Amniotic stem cell (primary cell): ENCODE measurements at places on chromosomes 2 and 18.

GRCh38 chr18:31791817-31792579 lies 31.3 kb upstream of the SLC25A52 start:
- DNase-seq, result no peak

GRCh38 chr18:36635414-36636096 lies 193.2 kb downstream of the TPGS2 start:
- DNase-seq, result no peak

GRCh38 chr18:78128004-78128403 lies 851.6 kb upstream of the SALL3 start:
- no peak for DNase-seq

GRCh38 chr2:99576775-99577174 lies 87.0 kb upstream of the REV1 start:
- no peak for DNase-seq

GRCh38 chr18:79680100-79680879 lies 687 bp downstream of the CTDP1 start:
- peak; percentile 35 for DNase-seq

DNA sequence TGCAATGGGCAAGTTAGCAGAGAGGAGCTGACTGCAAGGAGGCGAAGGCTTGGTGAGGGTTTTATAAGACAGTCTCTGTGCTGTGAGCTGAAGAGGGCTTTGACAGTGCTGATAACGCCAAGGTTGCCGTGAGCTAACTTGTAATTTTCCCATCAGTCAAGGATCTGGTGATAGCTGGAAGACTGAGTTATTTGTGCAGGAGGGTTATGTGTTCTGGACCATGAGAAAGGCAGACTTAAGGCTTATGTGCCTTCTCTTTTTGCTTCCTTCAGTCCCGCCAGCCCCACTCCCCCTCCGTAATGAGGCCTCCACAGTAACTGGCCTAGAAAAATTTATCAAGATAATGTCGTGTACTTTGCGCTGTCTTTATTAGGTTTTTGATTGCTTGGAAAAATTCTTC lies 94.6 kb downstream of the RTP5 start:
- no peak for DNase-seq

- DNase-seq, result no peak
Observed at GRCh38 chr2:10217489-10218435, 84.9 kb upstream of the HPCAL1 start.

GRCh38 chr2:3149441-3150217 lies 228.0 kb downstream of the EIPR1 start:
- DNase-seq, result no peak

GRCh38 chr18:13514558-13514957 lies 211.8 kb downstream of the FAM210A start:
- DNase-seq, result no peak

GRCh38 chr2:141341444-141341843 lies 789.4 kb downstream of the LRP1B start:
- DNase-seq, result peak; percentile 74

DNA sequence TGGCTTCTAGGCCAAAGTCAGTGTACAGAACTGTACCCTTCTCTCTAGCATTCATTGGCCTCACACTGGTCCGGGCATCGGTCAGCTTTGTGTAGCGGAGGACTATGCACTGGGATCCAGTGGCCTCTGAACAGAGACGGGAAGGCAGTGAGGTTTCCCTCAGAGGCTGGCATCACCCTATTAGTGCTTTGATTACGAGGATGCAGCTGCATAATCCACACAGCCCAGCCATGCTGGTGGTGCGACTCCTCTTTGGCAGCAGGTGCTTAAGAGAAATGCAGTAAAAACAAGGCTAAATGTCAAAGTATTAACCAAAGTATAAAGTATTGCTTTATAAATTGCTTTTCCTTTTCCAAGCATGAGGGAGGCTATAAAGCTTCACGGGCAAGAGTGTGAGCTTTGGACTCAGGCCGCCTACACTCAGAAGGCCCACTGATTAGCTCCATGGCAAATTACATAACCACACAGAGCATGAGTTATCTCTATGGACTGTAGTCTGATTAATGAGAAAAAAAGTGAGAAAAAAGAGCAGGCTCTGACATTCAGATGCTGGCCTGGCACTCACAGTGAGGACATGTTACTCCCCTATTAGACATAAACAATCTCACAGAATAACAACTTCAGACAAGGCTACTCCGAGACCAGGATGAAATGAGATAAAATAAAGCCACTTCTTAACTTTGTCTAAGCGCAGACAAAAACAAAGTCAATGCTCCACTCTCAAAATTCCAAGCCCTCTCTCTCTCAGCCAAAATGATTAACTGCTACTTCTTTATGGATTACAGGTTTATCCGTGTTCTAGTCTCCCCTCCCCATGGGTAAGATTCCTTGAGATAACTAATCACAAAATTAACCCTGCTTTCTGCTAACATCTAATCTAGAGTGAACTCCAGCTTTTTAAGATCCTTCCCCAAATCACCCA lies 6.4 kb upstream of the CRYGC start:
- no peak for DNase-seq

DNA sequence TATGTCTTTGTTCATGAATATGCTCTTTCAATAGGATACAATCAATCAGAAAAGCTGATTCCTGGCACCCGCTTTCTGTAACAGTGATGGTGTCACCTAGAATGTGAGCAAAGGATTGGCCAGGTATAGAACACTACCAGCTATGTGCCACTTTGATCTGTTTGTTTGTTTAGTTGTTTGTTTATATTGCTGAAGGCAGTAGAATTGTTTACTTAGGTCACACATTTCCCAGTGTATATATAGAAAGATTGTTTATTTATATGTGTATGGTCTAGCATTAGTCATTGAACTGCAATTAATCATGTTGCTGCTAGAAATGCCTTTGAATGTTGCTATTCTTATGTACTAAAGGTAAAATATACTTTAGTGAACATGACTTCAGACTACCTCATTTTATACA lies 1678.6 kb upstream of the CELF4 start:
- no peak for DNase-seq

DNA sequence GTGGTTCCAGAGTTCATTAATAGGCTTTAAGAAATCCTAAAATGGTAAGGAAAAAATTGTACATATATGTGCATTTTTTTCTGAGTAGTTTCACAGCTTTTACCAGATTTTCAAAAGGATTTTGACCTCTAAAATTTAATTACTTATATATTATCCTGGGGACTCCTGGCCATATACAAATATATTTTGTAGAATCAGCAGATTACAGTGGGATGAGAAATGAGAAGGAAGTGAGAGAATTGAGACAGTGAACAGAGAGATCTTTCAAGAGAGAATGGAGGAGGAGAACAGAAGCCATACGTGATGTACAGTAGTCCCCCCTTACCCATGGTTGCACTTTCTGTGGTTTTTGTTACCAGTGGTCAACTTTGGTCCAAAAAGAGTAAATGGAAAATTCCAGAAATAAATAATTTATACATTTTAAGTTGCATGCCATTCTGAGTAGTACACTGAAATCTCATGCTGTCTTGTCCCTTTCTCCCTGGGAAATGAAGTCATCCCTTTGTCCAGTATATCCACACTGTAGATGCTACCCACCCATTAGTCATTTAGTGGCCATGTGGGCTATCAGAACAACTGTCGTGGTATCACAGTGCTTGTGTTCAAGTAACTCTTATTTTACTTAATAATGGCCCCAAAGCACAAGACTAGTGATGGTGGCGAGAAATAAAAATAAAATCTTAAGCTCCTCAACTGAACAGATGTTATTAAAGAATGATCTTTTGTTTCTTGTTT lies 130.4 kb upstream of the MYO3B start:
- no peak for DNase-seq

- no peak for DNase-seq
Observed at GRCh38 chr2:7559791-7560190, 642.6 kb downstream of the RNF144A start.

DNA sequence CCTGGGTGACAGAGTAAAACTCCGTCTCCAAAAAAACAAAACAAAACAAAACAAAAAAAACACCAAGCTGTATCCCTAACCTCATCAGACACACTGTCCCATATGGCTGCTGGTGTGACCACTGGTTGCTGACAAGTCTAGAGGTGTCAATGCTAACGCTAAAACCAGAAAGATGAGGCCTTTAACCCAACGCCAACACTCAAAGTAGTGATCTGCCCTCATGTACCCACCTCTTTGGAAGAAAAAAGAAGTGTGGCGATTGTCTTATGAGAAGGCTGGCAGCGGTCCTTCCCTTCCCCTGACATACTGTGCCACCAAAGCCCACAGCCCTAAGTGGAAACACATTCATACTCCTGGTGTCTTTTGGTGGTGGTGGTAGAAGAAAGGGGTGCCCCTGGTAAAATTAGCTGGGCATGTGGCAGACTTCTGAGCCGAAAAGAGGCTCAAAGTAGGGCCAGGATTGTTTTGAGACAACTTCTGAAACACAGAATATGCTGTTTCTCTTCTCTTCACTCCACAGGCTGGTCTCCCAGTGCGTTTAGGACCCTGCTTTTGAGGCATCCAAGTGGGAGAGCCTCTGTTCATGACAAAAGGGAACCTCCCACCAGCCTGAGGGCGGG lies 9.8 kb downstream of the SERTAD2 start:
- no peak for DNase-seq

GRCh38 chr18:68056936-68057335 lies 540.4 kb upstream of the DSEL start:
- DNase-seq, result no peak

DNA sequence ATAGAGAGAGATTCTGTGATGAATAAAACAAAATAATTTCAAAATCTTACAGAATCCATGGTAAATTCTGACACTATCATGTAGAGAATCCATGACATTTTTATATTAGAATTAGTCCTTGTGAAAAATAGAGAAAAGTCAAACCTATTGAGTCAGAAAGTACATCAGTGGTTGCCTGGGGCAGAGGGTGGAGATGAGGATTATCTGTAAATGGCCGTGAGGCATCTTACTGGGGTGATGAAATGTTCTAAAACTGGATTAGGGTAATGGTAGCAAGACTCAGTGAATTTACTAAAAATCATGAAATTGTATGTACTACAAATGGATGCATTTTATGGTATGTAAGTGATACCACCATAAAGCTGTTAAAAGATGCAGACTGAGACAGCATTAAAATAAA lies 323.1 kb downstream of the SLC8A1 start:
- no peak for DNase-seq

GRCh38 chr18:60145776-60146175 lies 226.8 kb downstream of the MC4R start:
- DNase-seq, result no peak

GRCh38 chr18:21191596-21192307 lies 50.3 kb upstream of the GREB1L start:
- peak; percentile 57 for DNase-seq

- DNase-seq, result no peak
Observed at GRCh38 chr2:8608411-8608954, 73.4 kb upstream of the ID2 start.

GRCh38 chr2:45120546-45120945 lies 111.3 kb upstream of the SIX2 start:
- no peak for DNase-seq

DNA sequence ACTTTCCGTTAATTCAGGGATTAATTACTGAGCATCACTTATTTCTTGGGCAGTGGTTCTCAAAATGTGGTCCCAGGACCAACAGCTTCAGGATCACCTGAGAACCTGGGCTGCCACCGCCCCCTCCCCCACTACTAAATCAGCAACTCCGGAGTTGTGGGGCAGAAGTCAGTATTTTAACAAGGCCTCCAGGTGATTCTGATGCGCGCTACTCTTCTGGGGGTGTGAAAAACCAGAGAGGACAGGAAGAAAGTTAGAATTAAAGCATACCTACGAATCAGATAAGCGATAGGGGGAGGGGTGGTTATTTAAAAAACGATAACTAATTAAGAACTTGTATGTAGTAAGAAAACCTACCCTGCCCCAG lies 319 bp downstream of the ZSCAN30 start:
- no peak for DNase-seq

- DNase-seq, result no peak
Observed at GRCh38 chr2:224556381-224556780, 28.8 kb downstream of the CUL3 start.

- DNase-seq, result no peak
Observed at GRCh38 chr18:7370802-7371201, 139.9 kb downstream of the LRRC30 start.

DNA sequence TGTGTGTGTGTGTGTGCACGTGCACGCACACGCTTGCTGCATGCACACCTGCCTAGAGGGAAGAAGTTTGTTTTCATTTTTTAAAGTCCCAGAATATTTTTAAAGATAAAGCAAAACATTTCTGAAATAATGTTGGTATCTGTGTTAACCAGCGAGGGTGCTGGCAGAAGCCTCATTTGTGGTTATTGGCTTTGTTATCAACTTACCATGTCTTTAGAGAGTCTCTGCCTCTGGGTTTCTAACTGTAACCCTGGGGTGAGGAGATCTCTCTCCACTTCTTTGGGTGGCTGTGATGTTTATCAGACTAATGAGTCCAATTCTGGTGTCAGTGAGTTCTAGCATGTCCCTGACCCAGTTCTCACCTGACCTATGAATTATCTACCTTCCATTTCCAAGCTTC lies 927.6 kb upstream of the FANCL start:
- no peak for DNase-seq

DNA sequence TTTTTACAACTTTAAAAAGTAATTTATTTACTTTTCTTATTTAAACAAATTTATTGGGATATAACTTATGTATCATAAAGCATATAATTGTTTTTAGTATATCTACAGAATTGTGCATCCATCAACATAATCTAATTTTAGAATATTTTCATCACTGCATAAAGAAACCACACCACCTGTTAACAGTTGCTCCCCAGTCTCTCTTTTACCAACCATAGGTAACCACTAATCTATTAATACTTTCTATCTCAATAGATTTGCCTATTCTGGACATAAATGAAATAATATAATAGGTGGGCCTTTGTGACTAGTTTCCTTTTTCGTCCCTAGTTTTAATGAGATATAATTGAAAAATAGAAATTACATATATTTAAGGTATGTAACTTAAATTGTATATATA lies 90.6 kb downstream of the ADAM23 start:
- DNase-seq, result no peak

GRCh38 chr2:218369330-218369729 lies 12.7 kb downstream of the CATIP start:
- no peak for DNase-seq

GRCh38 chr2:109494351-109494750 lies 119.4 kb downstream of the SEPTIN10 start:
- DNase-seq, result no peak

- no peak for DNase-seq
Observed at GRCh38 chr2:68438455-68439303, 28.4 kb downstream of the FBXO48 start.

GRCh38 chr2:239662413-239663120 lies 261.7 kb upstream of the HDAC4 start:
- DNase-seq, result no peak

GRCh38 chr2:235928751-235929370 lies 239.3 kb downstream of the GBX2 start:
- no peak for DNase-seq

GRCh38 chr2:120298173-120298835 lies 45.7 kb downstream of the RALB start:
- no peak for DNase-seq
